Mammary epithelial cell (primary cell): ENCODE measurements at places on chromosomes 3 and 15. TPM values are rescaled to one million over a fixed set of nuclear protein-coding genes. Genes with fewer than 3 reads are reported as not detected.
A peak's percentile ranks its signal among the peaks of the same experiment; 100 is the strongest.

- DNase-seq: no peak
Measured at GRCh38 chr3:14764331-14765059, 54.3 kb upstream of the FGD5 start.

DNA sequence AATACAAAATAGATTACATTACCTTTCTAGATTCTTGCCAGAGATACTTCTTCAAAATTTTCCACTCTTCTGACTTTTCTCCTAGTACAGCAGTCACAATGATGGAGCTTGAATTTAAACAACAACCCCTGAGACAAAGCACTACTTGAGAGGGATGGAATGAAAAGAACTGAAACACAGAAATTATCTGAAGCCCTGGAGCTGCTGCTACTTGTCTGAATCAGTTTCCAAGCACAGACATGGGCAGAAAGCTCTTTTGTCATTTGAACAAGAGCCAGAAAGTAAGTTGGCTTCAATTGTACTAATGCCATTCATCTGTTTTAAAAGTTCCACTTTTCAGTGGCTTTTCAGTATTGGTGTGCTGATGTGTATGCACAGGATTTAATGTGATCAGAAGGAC lies 718.5 kb upstream of the ARPP21 start:
- no peak for DNase-seq

Gene TPRA1
- total RNA-seq: 44.5 and 74.0 TPM in 2 replicates

- DNase-seq: peak; percentile 16
Measured at GRCh38 chr3:127547761-127548605, 42.5 kb downstream of the TPRA1 start.

Gene DUOXA1
- 1.8 TPM for total RNA-seq

Gene CEP97
- 13.1 and 15.9 TPM in 2 replicates for total RNA-seq

DNA sequence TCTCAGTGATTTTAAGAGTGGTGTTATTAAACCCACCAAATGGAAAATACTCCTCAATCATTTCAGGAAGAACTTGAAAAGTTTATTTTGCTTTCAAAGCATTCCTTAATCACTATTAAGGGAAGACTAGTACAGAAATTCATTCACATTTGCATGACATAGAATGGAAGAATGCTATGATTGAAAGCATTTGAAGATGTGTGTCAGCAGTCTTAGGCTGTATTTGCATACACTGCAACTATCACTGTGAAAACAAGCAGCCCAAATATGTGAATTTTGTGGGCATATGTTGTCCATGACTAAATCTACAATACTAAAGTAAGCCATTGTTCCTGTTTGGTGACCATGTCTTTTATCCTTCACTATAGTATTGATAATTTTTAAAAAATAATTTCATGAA lies 95.8 kb downstream of the CNTN3 start:
- no peak for DNase-seq

DNA sequence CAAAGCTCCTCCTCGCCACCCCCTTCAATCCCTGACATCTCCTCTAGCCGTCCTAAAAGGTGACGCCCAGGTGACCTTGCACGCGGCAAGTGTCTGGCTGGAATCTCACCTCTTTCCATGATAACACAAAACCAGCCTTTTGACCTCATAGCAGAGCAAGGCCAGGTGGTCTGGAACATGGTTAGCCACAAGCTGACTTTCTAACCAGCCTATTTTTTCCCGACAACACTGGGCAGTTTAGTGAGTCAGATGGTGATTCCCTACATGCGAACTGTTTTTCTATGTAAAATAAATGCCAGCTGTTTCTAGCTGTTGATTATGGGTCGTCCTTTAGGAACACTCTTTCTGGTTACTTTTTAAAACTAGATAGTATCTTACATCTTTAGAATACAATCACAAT lies 243.0 kb downstream of the CD47 start:
- no peak for DNase-seq

DNA sequence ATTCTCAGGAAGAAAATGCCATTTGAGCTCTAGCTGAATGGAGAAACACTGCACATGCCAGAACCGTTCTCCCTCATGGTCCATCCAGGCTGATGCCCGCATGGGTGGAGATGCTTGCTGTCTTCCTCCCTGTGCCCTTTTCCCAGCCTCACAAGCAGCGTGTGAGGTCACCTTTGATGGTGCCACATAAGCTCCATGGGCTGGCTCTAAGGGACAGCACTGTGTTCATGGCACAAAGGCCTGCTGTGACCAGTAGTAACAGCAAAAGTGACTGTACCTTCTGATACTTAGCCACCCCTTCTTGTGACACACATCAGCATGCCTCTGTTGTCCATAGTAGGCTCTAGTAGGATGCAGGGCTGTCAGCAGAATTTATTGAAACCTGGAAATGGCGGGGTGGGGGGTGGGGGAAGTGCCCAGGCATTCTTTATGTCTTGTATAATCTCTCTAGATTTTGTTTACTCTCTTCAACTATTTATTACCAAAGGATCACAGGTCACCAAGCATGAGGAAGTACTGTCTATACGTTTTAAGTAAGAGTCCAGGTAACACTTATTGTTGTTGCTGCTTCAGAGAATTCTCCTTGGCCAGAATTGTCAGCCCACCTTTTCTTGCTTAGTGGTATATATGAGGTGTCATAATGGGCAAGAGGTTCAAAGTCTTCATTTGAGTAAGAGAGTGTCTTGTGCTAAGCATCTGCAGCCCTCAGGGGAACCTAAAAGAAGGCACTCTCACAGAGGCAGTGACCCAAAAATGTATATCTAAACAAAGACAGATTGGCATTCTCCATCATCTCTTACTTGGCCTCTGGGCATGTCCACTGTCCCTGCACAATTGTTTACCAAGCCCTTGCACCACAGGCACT lies 56.5 kb downstream of the RAB7A start:
- DNase-seq: no peak

GRCh38 chr3:174330303-174330702 lies 528.8 kb upstream of the NAALADL2 start:
- DNase-seq: no peak
